HCEC 1CT (cell line): ENCODE measurements at places on chromosomes 6 and 20.

DNA sequence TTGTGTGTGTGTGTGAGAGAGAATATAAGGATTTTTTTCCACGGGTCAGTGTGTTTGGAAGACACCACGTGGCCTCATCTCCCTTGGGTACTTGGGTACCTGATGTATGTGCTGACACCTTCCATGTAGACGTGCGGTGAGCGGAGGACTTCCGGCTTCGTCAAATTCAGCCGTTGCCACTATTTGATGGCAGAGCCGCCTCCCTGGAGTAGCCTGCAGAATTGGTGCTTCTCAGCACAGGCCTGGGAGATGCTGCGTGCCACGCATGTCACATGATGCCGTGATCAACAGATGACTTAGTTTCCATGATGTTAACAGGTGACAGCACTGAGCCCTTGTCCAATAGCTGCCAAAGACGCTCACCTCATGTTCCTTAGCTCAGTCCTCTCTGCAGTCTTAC, 69.4 kb downstream of the CDH4 start:
- DNase-seq = no peak

GRCh38 chr6:12112540-12113189, 100.6 kb downstream of the HIVEP1 start:
- DNase-seq = no peak

DNA sequence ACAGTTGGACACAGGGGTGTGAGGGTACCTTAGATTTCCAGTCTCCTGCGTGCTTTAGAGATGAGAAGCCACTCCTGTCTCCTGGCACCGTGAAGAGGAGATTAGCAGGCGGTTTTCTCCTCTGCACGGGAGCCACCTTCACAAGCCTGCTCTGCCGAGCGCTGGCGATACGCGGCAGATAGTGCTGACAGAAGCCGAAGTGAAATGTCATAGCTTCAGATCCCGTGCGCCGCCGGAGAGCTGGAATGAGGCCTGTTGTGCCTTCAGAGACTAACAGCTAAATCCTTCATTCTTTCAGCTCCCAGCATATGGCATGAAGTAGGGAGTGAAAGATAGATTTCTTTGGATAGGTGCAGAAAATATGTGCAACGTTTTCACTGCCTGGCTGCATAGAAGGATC, 371.0 kb downstream of the TAF4 start:
- DNase-seq = no peak

GRCh38 chr6:141026504-141026903, 1106.2 kb upstream of the GJE1 start:
- no peak for DNase-seq

DNA sequence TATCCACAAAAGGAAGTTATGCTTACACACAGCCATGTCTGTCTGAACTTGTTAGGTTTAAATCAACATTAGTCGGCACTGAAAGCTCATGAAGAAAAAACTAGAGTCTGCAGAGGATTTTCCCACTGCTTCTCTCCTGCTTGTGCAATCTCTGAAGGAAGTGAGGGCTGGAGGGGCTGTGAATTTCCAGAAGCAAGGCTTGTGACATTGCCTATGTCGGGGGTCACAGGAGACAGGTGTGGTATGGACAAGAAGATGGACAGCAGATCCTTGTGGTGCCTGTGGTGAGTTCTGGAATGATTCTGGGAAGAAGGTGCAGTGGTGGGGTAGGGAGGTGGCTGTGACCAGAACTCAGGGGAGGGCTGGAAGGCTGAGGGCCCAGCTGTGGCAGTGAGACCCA, 84.3 kb upstream of the TRAF3IP2 start:
- DNase-seq = no peak

DNA sequence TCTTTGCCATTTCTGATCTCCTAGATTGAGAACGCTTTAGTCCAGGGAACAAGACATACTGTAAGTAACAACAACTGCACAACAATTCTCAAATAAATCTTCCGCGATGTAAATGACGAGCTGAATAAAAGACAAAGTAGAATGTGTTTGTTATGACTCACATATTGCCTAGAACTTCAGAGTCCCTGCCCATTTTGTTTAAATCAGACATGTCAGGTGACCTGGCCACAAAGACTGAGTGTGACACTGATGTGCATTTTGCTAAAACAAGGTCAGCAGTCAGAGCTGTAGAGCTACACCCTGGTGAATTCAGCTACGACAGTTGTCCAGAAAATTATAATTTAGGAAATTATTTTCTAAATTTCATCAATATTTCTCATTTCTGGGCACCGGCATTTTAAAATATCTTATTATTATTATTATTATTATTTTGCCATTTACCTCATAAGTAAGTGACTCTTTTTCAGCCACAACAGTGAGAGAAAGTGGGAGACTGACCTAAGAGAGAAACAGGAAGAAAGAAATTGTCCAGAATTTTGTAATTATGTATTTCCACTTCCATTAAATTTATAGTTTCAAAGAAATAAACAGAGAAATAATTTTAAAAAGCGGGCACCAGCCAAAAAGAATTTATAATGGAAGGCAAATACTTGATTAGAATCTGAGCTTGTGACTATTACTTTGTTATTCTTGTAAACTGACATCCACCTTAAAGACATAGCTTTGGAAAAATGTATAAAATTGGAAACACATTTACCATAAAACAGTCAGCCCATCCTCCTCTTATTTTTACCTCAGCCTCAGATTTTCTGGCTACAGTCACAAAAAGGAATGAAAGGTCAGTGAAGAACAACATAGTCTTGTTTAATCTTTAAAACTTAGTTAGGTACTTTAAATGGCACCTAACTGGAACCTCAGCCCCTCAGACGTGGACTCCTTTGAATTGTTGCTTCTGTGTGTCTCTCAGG, 157.0 kb upstream of the CITED2 start:
- no peak for DNase-seq

DNA sequence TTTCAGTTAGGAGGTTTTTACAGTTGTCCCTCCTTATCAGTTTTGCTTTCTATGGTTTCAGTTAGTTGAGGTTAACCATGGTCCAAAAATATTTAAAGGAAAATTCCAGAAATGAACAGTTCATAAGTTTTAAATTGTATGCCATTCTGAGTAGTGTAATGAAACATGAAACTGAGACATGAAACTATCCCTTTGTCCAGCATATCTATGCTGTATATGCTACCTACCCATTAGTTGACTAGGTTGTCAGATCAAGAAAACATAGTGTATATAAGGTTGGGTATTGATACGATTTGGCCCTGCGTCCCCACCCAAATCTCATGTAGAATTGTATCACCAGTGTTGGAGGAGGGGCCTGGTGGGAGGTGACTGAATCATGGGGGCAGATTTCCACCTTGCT, 39.1 kb downstream of the VGLL2 start:
- no peak for DNase-seq

GRCh38 chr6:145721144-145721543, 14.2 kb downstream of the EPM2A start:
- no peak for DNase-seq
